ENCODE measurements at places on chromosomes 1 and 21.

DNA sequence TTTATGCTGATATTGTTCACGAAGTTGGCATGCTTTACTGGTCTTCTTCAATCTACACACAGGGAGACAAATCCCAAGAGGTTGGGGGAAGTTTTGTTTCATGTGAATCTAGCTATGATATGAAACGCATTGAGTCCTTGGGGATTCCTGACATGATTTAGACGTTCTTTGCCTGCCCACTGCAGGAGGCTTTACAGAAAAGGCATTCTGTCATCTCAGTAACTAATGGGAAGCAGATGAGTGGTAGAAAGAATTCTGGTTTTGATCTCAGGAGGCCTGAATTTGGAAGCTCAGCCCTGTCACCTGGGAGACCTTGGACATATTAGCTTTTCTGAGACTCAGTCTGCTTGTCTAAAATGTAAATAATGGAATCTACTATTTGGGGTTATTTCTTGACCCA is 383.0 kb upstream of the NFIA start:
- no peak for DNase-seq

DNA sequence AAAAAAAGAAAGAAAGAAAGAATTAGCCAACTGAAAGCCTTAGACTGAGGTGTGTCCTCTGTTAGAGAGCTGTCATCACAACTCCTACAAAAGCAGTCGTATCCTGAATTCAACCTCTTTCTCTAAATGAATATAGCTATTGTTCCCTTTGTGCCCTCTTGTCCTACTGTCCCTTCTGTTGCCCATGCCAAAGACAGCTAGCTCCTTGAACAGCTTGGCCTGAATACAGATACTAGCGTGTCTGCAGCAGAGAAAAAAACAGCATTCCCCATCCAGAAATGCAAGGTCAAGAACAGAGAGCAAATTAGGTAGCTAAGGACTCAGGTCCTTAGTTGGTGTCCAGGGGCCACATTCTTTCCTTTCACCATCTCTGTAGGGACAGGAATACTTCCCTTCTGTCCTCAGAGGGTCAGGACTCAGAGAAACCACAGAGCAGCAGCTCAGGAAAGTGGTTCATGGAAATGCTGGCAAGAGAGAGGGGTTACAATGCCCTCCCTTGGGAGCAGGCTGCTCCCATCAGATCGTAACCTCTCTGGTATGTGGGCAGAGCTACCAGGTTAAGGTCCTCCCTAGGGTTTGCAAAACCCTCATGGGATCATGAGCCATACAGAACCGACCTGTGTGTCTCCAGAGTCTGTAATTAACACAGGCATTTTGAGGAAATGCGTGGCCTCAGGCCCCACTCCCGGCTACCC is 1.8 kb upstream of the ZBTB48 start:
- no peak for DNase-seq

- DNase-seq = no peak
Observed at GRCh38 chr1:88920845-88921244, 29.5 kb upstream of the GTF2B start.

GRCh38 chr1:23035823-23036452 is 16.7 kb downstream of the KDM1A start:
- DNase-seq = no peak

DNA sequence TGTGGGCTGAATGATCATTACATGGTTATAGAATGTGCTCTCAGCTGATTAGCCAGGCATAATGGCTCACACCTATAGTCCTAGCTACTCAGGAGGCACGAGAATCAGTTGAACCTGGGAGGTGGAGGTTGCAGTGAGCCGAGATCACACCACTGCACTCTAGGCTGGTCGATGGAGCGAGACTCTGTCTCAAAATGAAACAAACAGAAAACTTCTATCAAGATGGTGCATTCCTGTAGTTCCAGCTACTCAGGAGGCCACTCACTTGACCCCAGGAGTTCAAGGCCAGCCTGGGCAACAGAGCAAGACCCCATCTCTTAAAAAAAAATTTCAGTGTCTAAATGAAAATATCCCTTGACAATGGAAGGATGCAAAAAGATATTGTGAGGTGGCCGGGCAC is 10.9 kb downstream of the TIMM17A start:
- DNase-seq = no peak

GRCh38 chr1:218982482-218982881 is 191.2 kb upstream of the LYPLAL1 start:
- no peak for DNase-seq

- DNase-seq = no peak
Observed at GRCh38 chr21:41571938-41572510, 64.1 kb upstream of the TMPRSS2 start.

- no peak for DNase-seq
Observed at GRCh38 chr1:63068626-63069025, 253.7 kb upstream of the FOXD3 start.

GRCh38 chr21:45774291-45774690 is 130.8 kb downstream of the PCBP3 start:
- DNase-seq = no peak

- DNase-seq = no peak
Observed at GRCh38 chr1:246787781-246788513, 63.7 kb downstream of the SCCPDH start.

DNA sequence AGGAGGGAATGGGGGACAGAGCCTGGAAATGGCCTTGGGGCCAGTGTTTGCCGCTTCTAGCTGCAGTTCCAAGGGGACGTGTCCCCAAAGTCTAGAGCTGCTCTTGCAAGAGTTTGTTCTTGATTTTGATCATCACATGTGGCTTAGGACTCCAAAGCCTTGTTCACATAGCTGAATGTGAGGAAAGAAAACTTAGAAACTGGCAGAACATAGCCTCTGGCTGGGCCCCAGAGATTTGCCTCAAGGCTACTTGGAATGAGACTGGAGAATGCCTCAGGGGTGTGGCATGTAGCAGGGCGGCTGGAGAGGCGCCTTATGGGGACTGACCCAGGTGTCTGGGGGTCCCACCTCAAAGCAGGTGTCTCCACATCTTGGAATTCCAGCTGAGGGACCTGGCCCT is 2.3 kb downstream of the PDXK start:
- no peak for DNase-seq

Data from T-cell (primary cell).